ENCODE measurements at places on chromosomes 11 and 22. TPM values are rescaled to one million over a fixed set of nuclear protein-coding genes. Genes with fewer than 3 reads are reported as not detected.

RNF214 gene
- 1.4 TPM for polyA plus RNA-seq

UBQLNL gene
- 0.39 TPM for polyA plus RNA-seq

ART1 gene
- not detected for polyA plus RNA-seq

USP2 gene
- not detected for polyA plus RNA-seq

TREH gene
- not detected for polyA plus RNA-seq

C11orf87 gene
- not detected for polyA plus RNA-seq

MYRF gene
- polyA plus RNA-seq = 0.17 TPM

BIK gene
- 0.78 TPM for polyA plus RNA-seq

ESAM gene
- polyA plus RNA-seq = 16.5 TPM

CARD18 gene
- polyA plus RNA-seq = not detected

SOX10 gene
- not detected for polyA plus RNA-seq

TMEM135 gene
- 4.1 TPM for polyA plus RNA-seq

CLCF1 gene
- polyA plus RNA-seq = 7.2 TPM

ZBTB16 gene
- 29.4 TPM for polyA plus RNA-seq

OR2AT4 gene
- not detected for polyA plus RNA-seq

RFPL2 gene
- not detected for polyA plus RNA-seq

TMEM25 gene
- 8.1 TPM for polyA plus RNA-seq

CFAP68 gene
- polyA plus RNA-seq = 14.7 TPM

LYVE1 gene
- 0.29 TPM for polyA plus RNA-seq

RAB36 gene
- 1.7 TPM for polyA plus RNA-seq

MAPK11 gene
- polyA plus RNA-seq = not detected

NPAT gene
- polyA plus RNA-seq = 30.2 TPM

SDHD gene
- polyA plus RNA-seq = 196 TPM

CHADL gene
- not detected for polyA plus RNA-seq

VPS37C gene
- 1.9 TPM for polyA plus RNA-seq

TRIM48 gene
- not detected for polyA plus RNA-seq

CRYBB2 gene
- polyA plus RNA-seq = not detected

YWHAH gene
- polyA plus RNA-seq = 41.9 TPM

HORMAD2 gene
- not detected for polyA plus RNA-seq

THY1 gene
- polyA plus RNA-seq = not detected

CDC42EP1 gene
- not detected for polyA plus RNA-seq

FXYD6 gene
- not detected for polyA plus RNA-seq

MAPK8IP2 gene
- polyA plus RNA-seq = not detected

SLC37A2 gene
- 2.4 TPM for polyA plus RNA-seq

CCDC188 gene
- not detected for polyA plus RNA-seq

TRIM51G gene
- polyA plus RNA-seq = not detected

HBB gene
- polyA plus RNA-seq = 325 TPM

TEF gene
- polyA plus RNA-seq = 2.9 TPM

GDPD4 gene
- not detected for polyA plus RNA-seq

ANO5 gene
- polyA plus RNA-seq = 0.29 TPM

SNX15 gene
- 15.6 TPM for polyA plus RNA-seq

PARVB gene
- polyA plus RNA-seq = 24.3 TPM

SLC6A5 gene
- not detected for polyA plus RNA-seq

CSF2RB gene
- polyA plus RNA-seq = not detected

OR2D2 gene
- not detected for polyA plus RNA-seq

SEPTIN3 gene
- not detected for polyA plus RNA-seq

MS4A12 gene
- polyA plus RNA-seq = not detected

CDC42BPG gene
- 0.57 TPM for polyA plus RNA-seq

CBLIF gene
- not detected for polyA plus RNA-seq

PLAAT3 gene
- 0.38 TPM for polyA plus RNA-seq

RAB30 gene
- polyA plus RNA-seq = 135 TPM

C11orf16 gene
- polyA plus RNA-seq = not detected

CRYBB3 gene
- polyA plus RNA-seq = not detected

UPB1 gene
- 0.26 TPM for polyA plus RNA-seq

GLYATL2 gene
- not detected for polyA plus RNA-seq

OR5AS1 gene
- polyA plus RNA-seq = not detected

ACCS gene
- polyA plus RNA-seq = 3.9 TPM

OR6T1 gene
- polyA plus RNA-seq = not detected

LGALS12 gene
- polyA plus RNA-seq = 0.48 TPM

Measured in naive B cell (primary cell).